ENCODE measurements at places on chromosomes 2 and 18.

DNA sequence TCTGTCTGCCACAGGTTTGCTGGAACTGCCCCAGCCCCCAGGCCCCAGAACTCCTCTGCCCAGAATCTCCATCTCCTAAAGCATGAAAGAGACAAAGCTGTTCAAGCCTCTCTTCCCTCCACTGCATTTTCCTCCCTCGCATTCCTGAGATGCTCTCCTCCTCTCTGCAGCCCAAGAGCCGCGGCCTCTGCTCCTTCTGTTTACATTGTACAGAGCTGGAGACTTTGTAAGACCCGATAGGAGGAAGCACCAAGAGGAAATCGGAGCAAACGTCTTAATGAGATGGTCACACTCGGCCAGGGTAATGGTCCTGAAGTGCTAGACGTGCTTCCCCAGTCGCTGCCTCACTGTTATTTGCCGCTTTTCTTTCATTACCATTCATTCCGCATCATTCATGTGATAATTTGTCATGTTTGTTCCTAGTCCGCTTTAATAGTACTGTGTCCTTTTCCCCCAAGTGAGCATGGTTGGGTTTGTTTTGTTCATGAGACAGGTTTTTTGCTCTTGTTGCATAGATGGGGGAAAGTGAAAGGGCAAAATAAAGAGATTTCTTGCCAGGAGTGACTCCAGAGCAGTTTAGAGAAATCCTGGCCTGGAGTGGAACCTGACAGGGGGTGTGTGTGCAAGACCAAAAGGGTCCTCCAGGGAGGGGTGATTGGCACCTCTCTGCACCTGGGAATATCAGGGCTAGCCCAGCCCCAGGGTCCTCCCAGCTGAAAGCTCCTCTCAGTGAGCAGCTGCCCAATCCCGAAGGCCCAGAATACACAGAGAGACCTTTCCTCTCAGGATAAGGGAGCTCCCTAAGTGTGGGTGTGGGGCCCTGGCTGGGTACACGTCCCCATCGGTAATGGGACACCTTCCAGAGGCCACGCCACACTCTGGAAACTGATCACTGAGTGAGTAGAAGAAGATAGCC, 44.9 kb upstream of the ID2 start:
- H3K27ac ChIP-seq, result peak overlapping the region; percentile 68
- H3K4me3 ChIP-seq, result peak overlapping the region; percentile 10

GRCh38 chr18:24993628-24994027, 358.3 kb downstream of the ZNF521 start:
- no peak for DNase-seq
- no peaks in the 10 kb centered on the region for H3K36me3 ChIP-seq
- no peak overlapping the region for H3K4me3 ChIP-seq
- no peak overlapping the region for H3K27ac ChIP-seq
- peaks cover 6% of the 10 kb centered on the region for H3K4me1 ChIP-seq

DNA sequence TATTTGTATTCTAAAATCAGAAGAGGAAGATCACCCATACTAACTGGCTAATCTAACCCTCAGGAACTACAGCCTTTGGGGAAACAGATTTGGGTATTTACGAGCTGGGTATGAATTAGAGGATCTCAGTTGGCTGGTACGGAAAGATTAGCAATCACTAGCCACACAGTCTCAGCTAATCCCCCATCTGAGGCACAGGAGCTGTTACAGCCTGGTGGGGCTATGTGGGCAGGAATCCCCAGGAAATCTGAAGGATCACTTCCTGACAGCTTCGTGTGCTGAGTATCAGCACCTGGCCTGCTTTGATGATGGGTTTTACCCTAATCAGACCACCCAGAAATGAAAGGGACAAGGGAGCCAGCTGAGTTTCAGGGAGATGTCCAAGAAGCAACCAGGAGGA, 206.3 kb downstream of the AFF3 start:
- peaks cover 32% of the 10 kb centered on the region for H3K27me3 ChIP-seq
- DNase-seq, result no peak
- H3K36me3 ChIP-seq, result no peaks in the 10 kb centered on the region
- H3K4me3 ChIP-seq, result no peak overlapping the region

GRCh38 chr2:218821605-218822211, 9.9 kb downstream of the PRKAG3 start:
- peaks cover 3% of the 10 kb centered on the region for H3K27me3 ChIP-seq
- H3K27ac ChIP-seq, result no peak overlapping the region
- no peak overlapping the region for H3K4me3 ChIP-seq
- H3K36me3 ChIP-seq, result peaks cover 15% of the 10 kb centered on the region
- no peak for DNase-seq

Data from progenitor cell of endocrine pancreas (in vitro differentiated cells).